NCI-H460 (cell line): ENCODE measurements at places on chromosomes 2 and 18. TPM values are rescaled to one million over a fixed set of nuclear protein-coding genes. Genes with fewer than 3 reads are reported as not detected.

Gene GCC2
- total RNA-seq: 21.1 and 27.3 TPM in 2 replicates

Gene RTTN
- 12.0 and 12.6 TPM in 2 replicates for total RNA-seq

Gene CXCR1
- not detected in 2 replicates for total RNA-seq

Gene CPS1
- 683 and 686 TPM in 2 replicates for total RNA-seq

Gene GCG
- total RNA-seq: not detected in 2 replicates

Gene YIPF4
- 46.5 and 53.3 TPM in 2 replicates for total RNA-seq

Gene CTAGE1
- total RNA-seq: not detected in 2 replicates

Gene SCN9A
- total RNA-seq: 45.1 and 58.6 TPM in 2 replicates

DNA sequence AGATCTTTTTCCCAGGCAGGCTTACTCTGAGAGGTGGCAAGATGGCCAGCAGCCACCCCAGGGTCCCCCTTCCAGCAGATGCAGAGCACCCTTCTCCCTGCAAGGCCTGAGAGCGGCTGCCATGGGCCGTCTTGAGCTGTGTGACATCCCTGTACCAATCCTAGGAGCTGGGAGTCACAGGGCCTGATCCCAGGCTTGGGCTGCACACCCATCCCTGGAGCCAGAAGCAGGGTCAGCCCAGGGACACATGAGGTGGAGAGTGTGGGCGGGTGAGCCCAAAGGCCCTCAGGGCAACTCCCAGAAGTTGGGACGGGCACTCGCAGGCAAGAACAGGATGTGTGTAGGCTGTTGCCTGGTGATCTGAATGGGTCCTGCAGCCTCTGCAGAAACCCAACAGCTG, 40.5 kb downstream of the CROCC2 start:
- no peak for DNase-seq

- no peak for DNase-seq
These were observed 81.6 kb upstream of the SALL3 start for GRCh38 chr18:78898066-78898465.

DNA sequence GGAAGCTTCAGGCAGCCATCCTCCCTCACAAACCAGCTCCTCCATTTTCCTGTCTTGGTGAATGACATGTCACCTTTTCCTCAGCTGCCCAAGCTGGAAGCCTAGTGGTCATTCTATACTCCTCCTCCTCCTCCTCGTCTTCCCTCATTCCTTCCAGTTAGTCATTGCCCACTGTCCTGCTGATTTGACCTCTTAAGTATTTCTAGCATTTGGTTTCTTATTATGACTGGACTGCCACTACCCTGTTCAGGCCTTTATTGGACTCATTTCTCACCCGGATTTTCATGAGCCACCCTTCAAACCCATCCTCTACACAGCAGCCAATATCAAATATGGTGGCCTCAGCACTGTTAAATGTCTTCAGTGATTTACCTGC, 21.9 kb upstream of the MGAT5 start:
- no peak for DNase-seq

DNA sequence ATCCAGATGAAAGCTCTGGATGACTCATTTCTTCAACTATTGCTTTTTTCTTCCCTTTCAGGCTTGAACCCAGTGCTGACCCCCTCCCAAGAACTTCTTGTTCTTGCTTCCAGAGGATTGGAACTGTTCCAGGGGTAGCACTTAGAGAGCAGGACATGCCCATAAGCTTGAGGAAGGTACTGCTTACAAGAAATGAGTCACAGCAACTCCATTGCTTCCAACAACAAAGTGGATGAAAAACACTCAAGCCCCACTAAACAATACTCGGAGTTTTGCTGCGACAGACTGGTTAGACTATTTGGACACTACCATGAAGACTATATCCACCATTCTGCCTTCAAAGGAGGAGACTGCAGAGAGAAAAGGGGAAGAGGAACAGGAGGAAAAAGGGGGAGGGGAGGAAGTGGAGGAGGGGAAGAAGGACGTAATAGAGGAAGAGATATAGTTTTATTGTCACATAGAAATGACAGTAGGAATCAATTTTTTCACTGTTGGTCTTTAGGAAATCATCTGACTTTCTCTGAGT, 1.6 kb upstream of the EPC2 start:
- DNase-seq: no peak

GRCh38 chr2:29305762-29306161, 190.5 kb downstream of the CLIP4 start:
- DNase-seq: no peak

DNA sequence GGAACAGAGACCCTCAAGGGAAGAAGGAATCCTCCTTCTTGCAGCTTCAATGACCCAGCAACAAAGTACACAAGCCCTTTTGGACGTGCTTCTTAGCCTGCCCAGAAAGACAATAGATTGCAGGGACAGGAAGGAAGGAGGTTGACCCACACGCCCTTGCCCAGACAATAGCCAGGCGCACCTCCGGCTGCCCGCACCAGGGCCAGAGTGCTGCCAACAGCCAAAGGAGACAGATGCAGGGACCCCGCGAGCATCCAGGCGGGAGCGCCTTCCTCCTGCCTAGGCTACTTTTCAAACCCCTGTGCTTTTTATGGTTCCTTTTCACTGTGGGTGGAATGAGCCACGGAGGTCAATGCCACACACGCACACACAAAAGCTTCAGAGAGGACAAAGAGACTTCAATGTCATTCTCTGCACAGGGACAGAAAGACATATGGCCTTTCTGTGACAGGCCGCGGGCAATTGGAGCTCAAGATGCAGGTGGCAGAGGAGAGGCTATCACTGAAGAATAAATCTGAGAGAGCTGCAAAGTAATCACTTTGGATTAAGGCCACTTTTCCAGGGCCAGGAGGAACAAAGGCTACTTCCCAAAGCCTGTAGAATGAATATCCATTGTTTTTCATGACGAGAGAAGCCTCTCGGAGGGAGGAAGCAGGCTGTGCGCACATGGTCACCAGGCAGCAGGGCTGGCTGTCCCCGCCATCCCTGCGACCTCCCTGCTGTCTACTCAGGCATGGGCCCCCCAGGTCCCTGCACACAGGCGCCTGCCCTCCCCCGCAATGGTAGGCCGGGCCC, 300.6 kb downstream of the EIPR1 start:
- no peak for DNase-seq

- DNase-seq: no peak
These were observed 15.4 kb upstream of the STAT4 start for GRCh38 chr2:191166111-191166755.

DNA sequence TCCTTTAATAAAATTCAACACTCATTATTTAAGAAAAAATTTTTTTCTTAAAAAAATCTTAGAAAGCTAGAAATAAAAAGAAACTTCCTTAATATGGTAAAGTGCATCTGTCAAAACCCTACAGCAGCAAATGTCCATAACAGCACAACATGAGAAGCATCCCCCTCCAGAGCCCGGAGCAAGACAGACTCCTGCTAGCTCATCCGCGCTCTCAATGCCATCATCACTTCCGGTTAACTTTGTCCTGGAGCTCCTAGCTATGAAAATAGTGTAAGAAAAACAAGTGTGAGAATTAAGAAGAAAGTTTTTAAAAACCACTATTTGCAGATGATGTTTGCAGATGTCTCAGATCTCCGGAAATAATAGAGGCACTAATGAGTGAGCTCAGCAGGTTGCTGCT, 103.1 kb downstream of the TEX51 start:
- DNase-seq: no peak

DNA sequence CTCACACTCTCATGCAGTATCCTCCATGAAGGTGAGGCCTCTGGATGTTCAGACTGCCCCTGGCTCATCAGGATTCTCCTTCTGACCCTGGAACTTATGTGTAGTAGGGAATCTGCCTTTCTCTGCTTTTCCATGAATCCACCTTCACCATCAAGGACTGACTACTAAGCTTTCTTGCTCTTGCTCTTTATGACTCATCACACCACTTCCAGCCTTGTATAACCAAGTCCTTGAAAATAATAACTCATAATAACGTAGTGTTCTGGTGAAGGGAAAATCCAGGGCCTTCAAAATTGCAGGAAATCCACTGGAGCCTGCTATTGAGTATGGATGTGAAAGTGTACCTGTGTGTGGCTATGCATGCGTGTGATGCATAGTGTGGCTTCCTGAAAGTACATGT, 11.3 kb upstream of the KCNS3 start:
- DNase-seq: no peak

- DNase-seq: no peak
These were observed 11.9 kb downstream of the IL18RAP start for GRCh38 chr2:102434655-102435381.

GRCh38 chr2:45554073-45554741, 56.9 kb downstream of the SRBD1 start:
- no peak for DNase-seq

DNA sequence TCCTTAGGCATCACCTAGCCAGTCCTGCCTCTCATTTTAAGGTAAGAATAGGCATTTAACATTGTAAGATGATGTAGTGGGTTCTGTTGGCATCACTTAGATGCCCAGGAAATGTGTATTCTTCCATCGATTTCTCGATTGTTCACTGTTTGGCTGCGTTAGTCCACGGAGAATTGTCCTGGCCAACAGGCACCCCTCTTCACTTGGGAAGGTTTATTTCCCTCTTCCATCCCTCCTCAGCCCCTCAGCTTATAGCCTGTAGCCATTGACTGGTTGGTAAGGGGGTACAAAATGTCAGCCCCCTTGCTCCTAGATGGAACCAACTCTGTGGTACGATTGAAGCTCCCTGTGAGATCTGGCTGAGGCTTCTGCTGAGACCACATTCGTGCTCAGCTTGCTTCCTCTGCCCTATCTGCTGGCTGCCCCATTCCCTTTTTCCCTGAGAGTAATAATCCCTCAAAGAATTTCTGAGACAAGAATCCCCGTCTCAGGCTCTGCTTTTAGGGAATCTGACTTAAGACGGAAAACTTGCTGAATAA, 43.4 kb downstream of the PLEKHA3 start:
- no peak for DNase-seq

GRCh38 chr2:183903026-183903425, 695.3 kb upstream of the ZNF804A start:
- no peak for DNase-seq

DNA sequence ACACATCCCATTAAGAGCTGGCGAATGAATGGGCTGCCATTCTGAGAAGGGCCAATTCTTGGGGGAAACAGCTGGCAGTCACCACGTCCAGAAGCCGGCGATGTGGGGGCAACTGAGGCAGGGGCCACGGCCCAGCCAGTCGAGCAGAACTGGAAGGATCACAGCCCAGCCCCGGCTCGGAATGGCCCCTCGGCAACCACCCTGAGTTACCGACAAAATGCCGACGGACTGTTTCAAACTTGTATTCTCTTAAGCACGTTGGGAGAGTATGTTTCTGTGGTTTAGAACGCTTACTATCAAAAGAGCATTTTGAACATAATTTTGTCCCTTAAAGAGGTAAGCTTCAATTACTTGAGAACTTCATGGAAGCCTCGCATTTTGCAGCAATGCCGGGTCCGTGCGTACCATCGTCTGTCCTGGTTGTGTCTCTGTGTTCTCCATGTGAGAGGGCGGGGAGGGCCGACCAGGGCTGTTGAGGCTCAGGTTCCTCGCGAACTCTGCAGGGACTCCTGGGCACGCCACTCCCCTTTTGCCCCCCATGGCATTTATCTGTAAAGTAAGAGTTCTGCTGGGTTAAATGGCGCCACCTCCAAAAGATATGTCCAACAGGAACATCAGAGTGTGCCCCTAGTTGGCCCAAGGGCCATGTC, 155.9 kb downstream of the TWIST2 start:
- DNase-seq: no peak

GRCh38 chr18:79792988-79793355, 4.8 kb upstream of the KCNG2 start:
- DNase-seq: no peak

DNA sequence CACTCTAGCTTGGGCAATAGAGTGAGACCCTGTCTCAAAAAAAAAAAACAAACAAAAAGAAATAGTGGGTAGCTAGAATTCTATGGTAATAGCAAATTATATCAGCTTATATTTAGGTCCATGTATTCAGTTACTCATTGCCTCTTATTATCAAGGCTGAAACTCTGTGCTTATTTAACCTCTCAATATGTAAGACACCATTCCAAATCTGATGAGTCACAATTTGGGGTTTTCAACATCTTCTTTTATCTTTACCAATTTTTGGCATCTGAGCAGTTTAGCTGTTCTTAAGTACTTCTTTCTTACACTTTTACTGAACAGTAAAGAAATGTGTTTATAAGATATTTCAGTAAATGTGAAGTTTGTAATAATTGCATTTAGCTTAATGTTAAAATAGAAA, 69.3 kb downstream of the TTC27 start:
- DNase-seq: no peak

- DNase-seq: no peak
These were observed 213.4 kb downstream of the NEDD4L start for GRCh38 chr18:58257461-58257860.

DNA sequence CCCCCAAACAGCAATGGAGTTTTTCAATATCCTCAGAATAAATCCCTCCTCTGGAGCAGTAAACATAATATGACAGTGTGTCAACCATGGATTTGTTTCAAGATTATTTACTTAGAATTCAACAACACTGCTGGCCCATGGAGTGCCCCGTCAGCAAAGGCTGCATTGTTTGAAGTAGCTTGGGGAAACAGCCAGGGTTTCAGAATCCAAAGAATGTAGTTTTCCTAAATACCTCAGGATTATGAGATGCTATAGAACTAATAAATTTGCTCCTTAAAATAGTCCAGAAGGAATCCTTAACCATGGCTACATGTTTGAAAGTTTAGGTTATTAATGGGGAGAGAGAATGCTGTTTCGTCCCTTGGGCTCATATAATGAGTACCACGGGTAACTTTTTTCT, 13.1 kb upstream of the CETN1 start:
- no peak for DNase-seq

DNA sequence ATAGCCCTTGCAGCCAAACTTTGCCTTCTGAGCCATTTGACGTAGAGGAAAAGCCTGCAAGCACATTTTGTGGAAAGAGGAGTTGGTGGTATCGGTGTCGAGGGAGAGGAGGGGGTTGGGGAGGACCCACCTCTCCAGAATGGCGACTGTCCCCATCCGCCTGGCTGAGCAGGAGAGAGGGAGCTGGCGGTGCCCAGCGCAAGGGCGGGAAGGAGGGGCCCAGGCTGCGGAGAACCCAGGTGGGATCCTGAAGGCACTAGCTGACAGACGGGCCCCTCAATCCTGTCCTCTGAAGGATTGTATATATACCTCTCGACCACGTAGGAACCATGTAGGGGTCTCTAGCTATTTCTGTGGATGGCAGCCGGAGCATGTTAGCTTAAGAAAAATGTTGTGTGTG, 200.3 kb downstream of the LOXHD1 start:
- no peak for DNase-seq

DNA sequence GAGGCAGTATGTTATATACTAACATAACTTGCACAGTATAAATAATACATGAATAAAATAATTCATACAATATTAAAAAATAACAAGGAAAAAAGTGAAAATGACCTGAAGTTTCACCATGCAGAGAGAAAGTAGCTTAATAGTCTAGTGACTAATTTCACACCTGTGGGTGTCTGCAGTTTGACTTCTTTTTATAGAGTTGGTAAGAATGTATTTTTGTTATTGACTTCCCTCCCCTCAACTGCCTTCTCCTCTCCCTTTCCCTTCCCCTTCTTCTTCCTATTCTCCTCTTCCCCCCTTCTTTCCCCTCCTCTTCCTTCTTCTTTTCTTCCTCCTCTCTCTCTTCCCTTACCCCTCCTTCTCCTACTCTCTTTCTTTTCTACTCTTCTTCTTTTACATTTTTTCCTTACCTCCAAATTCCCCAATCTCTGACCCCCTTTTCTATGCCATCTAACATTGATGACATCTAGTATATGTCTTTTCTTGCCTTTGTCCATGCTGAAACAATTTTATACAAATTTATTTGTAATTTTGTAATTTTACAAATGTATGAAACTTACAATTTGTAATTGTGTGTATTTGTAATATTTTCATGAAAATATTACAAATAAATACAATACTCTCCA, 3.1 kb downstream of the DNAH6 start:
- no peak for DNase-seq
